H9 (cell line): ENCODE measurements at places on chromosomes 5 and 9. TPM values are rescaled to one million over a fixed set of nuclear protein-coding genes. Genes with fewer than 3 reads are reported as not detected.

GRCh38 chr9:13915591-13916301 is 398.2 kb downstream of the NFIB start:
- H3K36me3 ChIP-seq = no peaks in the 10 kb centered on the region
- H3K27me3 ChIP-seq = no peaks in the 10 kb centered on the region
- H3K4me1 ChIP-seq = no peaks in the 10 kb centered on the region
- no peak overlapping the region for H3K4me3 ChIP-seq
- no peak for DNase-seq
- H3K27ac ChIP-seq = no peak overlapping the region

- H3K27me3 ChIP-seq = no peaks in the 10 kb centered on the region
- DNase-seq = no peak
- no peak overlapping the region for H3K4me3 ChIP-seq
- H3K36me3 ChIP-seq = peaks cover 25% of the 10 kb centered on the region
Observed at GRCh38 chr5:111656580-111656979, 100.4 kb downstream of the NREP start.

AK8 gene
- 0.44 and 0.46 TPM in 2 replicates for total RNA-seq

DNA sequence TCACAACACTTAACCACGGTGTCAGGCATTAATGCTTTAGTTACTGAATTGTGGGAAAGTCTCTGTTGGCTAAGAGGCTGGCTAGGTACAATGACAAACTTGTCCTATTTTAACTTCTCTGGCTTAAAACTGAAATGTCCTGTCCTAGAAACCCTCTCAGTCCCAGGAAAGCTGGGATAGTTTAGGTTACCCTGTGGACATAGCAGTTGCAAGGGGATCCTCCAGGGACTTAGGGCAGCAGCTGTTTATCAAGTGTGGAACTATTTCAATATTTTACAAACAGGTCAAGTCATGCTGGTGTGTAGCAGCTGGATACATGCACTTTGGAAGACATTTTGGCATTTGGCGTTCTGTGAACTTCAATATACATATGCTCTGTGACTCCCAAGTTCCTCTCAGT is 95.0 kb upstream of the ARRDC3 start:
- H3K4me1 ChIP-seq = no peaks in the 10 kb centered on the region
- H3K27me3 ChIP-seq = no peaks in the 10 kb centered on the region
- H3K27ac ChIP-seq = no peak overlapping the region
- H3K36me3 ChIP-seq = no peaks in the 10 kb centered on the region
- H3K4me3 ChIP-seq = no peak overlapping the region

DMRT3 gene
- total RNA-seq = not detected in 2 replicates
